GM12892 (cell line): ENCODE measurements at places on chromosomes 7 and 10.

- no peak for DNase-seq
Measured at GRCh38 chr10:130109796-130110245, 809 bp downstream of the C10orf143 start.

DNA sequence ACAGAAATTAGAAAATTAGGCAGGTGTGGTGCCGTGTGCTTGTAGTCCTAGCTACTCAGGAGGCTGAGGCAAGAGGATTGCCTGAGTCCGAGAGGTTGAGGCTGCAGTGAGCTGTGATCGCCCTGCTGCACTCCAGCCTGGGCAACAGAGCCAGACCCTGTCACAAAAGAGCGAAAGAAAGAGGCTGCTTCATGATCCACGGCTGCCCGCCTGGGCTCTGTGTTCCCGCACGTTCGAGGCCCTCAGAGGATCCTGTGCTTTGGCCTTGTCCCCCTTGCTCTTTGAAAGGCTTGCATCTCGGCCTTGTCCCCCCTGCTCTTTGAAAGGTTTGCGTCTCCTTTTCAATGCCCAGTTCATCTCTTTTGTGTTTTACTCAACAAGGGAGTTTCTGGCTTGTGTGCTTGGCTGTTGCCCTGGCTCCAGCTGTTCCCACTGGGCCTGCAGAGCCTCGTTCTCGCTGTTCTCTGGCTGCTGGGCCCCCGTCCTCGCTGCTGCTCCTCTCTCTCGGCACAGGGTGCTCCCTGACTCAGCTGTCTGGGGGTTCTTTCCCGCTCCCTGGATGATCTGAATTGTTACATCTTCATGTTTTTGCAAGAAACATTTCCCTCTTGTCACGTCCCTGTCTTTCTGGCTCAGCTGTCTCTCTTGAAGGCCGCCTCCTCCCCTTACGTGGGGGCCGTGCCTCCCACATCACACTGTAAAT, 45.1 kb upstream of the INPP5A start:
- no peak for DNase-seq

DNA sequence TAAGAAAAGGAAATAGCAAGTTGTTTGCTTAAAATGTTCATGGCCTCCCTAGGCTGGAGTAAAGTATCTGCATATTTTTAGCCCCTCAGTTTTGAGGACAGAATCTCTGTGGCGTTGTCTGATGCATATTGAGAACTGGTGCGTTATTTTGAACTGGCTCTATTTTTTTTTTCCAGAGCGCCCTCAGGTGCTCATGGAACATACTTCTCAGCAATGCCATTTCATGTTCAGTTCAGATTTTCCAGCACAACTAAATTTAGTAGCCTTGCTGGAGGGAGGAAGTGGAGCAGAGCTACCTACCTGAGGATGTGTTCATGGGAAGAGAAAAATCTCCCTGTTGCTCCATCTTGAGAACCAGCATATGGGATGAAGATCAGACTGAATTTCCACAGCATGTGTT, 870.5 kb downstream of the LRMDA start:
- DNase-seq: no peak

DNA sequence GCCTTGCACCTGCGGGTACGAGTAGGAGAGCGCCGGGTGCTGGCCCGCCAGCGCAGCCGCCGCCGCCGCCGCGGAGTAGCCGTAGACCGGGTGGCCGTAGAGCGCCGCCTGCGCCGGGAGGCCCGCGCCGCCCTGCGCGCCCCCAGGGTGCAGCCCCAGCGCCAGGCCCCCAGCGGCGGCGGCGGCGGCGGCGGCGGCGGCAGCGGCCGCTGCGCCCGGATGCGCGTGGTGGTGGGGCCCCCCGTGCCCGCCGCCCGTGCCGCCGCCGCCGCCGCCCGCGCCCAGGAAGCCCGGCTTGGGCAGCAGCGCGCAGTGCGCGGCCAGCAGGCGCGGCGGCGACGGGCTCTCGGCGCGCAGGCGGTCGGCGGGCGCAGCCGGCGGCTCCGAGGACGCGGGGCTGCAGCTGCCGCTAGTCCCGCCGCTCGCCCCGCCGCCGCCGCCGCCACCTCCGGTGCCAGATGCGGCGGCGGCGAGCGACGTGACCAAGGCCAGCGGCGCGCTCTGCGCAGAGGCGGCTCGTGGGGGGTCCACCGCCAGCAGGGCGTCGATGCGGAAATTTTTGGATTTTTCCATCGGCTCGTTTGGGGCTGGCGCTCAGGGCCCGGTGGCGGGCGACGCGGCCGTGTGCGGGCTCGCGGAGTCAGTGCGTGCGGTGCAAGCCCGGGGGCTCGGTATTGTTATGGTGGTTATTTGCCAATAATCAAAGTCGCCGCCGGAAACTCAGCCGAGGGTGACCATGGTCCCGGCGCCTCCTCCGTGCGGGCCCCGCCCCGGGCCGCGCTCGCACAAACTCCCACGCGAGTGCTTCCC, 480 bp downstream of the MNX1 start:
- DNase-seq: no peak

DNA sequence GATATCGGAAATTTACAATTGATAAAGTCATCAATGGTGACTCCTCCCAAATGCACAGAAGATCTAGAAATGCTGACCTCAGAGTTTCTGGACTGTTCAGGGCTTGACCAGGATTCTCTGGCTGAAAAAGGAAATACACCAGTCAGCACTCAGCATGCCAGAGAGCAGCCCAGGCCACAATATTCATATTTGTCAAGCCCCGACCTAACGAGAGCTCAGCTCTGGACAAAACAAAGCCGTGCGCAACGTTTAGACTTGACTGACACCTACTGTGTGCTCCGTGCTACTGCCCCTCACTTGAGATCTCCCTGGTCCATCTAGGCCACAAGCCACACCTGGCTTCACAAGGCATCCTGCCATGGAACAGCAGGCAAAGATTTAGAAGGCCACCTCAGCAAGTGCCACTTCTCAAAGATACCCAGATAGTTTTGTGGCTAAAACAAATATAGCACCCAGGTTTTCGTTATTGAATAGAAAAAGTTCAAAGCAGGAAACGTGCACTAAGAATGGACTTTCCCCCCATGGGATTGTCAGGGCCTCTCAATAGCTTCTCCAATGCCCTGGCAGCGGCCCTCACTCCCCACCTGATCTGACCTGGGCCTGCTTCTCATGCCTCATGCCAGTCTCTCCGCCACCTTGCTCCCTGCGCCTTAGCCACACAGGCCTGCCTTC, 218.3 kb downstream of the FAM107B start:
- DNase-seq: peak; percentile 38

DNA sequence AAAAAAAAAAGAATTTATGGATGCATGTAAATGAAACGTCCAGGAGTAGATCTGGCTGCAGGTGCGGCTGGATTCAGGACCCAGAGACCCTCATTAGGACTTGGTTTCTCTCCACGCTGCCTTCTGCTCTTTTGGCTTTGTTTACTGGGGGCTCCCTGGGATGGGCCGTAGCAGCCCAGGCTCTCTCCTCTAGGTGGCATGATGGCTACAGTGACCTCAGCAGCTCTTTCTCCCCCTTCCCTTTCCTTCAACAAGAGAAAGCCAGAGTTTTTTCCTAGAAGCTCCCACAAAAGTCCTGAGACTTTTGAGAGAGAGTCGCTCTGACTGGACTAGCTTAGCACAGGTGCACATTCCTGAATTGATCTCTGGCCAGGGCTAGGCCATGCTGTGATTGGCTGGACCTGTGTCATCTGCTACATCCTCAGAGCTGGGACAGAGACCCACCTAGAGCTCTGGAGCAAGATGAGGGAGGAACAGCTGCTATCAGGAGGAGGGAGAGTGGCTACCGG, 67.8 kb upstream of the PDCD4 start:
- no peak for DNase-seq

- DNase-seq: no peak
Measured at GRCh38 chr7:134891262-134891695, 95.0 kb upstream of the AGBL3 start.

GRCh38 chr10:119090026-119090795, 9.6 kb upstream of the EIF3A start:
- DNase-seq: no peak

DNA sequence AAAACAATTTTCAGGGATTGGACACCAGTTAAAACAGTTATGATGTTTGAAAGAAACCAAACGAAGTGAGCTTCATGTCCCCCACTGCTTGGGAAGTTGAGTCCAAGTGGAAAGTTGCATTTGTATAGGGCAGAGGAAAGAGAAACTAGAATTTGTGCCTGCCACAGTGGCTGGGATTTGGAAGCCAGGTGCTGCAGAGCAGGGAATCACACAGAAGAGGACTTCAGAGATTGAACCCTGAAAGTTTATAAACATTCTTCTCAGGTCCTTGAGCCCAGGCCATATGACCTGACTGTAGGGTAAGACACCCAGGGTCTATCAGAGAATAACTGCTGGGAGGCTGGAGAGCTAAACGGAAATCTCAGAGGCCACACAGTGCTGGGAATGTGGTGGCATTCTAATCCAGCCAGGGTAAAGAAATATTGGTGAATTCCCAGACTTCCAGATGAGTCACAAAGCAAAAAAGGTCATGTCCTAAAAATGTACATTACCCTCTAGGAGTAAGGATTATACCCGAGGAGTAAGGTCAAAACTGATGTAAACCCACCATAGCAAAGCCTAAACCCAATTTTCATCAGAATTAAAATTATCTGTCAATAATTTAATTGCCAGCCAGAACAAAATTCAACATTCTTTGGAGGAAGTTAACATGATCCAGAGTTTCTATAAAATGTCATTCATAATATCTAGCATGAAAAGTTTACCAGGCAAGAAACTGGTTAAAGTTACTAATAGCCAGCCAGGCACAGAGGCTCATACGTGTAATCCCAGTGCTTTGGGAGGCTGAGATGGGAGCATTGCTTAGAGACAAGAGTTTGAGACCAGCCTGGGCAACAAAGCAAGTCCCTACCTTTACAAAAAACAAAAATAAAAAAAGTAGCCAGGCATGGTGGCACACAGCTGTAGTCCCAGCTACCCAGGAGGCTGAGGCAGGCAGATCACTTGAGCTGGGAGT, 31.2 kb downstream of the TOMM7 start:
- no peak for DNase-seq

DNA sequence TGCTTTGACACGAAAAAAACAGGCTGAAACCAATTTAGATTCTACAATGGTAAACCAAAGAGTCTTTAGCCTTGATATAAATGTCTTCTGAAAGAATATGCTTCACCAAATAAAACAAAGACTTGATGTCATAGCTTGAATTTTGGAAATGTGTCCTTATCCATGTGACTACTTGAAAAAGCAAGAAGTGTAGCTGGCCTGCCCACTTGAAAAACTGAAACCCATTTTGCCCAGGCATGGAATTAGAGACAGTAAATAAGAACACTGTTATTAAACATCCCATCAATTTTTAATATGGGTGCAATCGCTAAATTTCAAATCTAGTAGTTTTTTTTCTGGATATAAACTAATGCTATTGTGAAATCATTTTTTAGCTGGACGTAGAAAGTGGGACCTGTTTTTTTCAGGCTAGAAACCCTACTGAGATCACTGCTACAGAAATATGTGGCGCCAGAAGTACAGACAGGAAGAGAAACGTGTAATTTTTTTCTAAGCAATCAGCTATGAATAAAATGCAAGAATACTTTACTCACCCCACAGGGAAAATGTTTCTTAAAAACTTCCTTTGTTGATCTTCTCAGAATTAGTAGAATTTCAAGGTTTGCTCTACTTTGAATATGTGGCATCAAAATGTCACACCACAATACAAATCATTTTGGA, 56.7 kb downstream of the PIP4K2A start:
- no peak for DNase-seq

DNA sequence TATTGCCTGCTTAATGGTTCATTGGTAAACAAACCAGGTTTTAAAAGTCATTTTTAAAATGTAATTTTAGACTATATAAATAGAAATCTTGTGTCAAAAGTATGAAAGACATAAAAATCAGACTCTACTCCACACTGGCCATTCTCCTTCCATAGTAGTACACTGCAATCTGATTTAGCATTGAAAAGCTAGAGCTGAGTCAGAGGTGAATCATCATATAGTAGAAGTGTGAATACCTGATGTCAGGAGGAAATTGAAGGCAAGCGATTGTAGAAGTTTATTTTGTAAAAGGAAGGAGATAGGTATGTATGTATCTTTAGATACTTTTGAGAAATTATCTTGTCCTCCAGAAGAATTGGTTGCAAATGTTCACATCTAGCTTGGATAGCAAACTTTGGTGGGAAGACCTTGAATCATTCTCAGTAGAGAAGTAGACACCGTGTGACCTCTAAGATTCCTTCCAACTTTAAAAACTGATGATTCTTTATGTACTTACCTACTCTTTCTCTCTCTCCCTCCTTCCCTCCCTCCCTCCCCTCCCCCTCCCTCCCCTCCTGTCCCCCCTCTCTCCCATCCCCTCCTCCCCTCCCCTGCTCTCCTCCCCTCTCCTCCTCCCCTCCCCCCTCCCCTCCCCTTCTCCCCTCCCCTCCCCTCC, 88.1 kb downstream of the BTAF1 start:
- no peak for DNase-seq

DNA sequence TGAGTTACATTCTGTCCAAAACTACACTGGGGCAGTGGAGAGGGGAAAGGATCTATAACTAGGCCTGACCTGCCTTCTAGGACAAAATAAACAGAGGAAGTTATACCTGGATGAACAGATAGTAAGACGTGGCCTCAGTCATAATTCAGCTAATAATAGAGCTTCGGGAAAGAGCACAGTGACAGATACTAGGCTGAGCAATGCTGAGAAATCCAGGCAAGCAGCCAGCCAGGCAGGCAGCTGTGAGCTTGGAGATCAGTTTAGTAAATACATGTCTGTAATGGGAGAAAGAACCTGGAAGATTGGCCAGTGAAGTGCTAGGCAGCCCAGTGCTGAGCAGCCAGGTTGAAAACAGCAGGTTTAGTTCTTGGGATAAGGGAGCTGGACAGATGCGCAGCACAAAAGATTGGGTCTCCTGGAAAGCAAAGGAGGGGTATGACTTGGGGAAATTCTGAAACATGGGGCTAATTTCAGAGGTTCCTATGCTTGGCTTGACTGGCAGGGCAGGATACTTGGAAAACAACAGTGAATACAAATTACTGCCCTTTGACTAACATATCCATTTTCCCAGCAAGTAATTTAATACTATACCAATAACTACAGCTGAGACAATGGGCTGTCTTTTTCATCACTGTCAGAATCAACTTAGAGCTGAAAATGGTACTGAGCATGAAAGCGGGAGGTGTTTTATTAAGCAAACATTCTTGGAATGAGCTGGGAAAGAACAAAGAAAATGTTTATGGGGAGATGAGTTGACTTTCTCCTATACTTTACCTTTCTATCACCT, 140.8 kb downstream of the DGKB start:
- no peak for DNase-seq

GRCh38 chr10:122746408-122746807, 46.8 kb upstream of the C10orf120 start:
- no peak for DNase-seq

- no peak for DNase-seq
Measured at GRCh38 chr7:148698007-148698396, 701 bp upstream of the CUL1 start.

DNA sequence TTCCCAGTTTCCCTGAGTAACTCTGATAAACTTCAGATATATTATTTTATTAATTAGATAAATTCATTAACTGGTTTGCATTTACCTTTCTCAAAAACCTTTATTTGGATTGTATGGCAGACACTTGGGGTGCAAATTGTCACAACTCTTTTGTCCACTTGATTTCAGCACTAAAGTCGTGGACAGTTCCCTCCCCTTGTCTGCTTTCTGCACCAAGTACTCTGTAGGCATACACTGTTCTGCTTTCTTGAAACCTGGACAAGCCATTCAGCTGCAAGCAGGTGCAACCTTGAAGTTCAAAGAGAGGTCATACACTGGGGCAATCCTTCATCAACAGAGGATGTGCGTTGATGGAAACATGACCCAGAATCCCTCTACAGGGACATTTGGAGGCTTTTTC, 162.9 kb downstream of the ARL5B start:
- no peak for DNase-seq
